ENCODE measurements at places on chromosomes 13 and 19.

DNA sequence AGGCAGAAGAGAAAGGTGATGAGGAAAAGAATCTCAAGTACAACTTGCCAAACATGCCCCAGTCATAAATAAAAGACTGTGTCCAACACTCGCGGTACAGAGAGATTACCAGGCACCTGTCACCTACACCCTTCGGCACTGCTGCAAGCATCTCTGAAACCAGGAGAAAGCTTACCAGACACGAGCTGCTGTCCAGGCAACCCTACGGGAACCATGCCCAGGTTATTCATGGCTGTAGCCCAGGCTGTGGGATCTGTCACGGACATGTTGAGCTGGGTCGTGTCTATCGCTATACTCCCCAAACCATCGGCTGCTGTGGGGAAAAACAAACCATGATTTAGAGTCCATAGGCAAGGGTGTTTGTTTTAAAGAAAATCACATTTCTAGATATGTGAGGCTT is 375.0 kb downstream of the ENOX1 start:
- DNase-seq = no peak

GRCh38 chr13:76967031-76967430 is 18.7 kb downstream of the ACOD1 start:
- DNase-seq = no peak

DNA sequence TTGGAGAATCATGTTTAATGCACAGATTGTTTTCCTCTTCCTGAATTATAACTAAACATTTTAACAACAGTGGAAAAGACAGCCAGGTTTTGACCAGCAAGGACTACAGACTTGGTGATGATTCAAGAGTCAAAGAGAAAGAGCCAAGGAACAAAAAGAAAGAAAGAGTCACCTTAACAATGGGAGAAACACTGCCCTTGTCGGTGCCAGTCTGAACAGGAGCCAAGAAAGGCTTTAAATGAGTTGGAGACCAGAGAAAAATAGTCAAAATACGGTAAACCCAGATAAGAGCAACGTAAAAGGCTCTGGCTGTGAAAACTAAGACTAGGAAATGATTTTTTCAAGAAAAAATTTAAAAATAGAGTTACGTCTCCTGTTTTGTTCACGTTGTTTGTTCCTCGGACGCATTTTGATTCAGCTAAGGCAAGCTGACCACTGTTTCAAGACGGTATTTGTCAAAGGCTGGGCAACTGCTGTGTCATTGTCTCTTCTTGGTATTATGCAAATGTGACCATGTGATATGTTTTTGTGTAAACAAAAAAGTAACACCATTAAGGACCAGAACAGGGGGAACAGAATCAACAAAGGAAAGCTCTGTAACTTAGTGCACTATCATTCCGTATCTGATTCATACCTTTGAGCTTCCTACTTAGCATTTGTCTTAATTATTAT is 634.5 kb downstream of the LIG4 start:
- no peak for DNase-seq

GRCh38 chr19:31220540-31220939 is 128.7 kb downstream of the TSHZ3 start:
- no peak for DNase-seq

GRCh38 chr19:17938092-17938845 is 5.5 kb downstream of the CCDC124 start:
- DNase-seq = peak; percentile 72

- DNase-seq = no peak
These were observed 1.7 kb downstream of the KLF5 start for GRCh38 chr13:73060251-73061160.

DNA sequence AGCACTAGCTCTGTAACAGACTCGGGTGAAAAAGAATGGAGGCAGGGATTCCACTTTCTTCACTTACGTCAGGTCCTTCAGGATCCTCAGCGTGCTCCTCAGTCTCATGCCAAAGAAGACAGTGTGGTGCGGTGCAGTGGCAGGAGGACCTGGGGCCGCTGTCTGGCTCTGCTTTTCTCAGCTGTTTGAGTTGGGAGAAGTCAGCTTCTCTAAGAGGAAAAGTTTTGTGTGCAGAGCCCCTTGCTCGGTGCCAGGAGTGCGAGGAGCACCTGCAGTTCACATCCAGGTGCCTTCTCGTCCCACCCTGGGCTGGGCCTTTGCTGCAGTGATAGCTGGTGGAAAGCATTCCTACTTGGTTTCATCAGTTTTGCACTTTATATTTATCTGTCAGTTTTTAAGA is 77.9 kb upstream of the TEX29 start:
- DNase-seq = no peak

GRCh38 chr13:98182153-98182552 is 5.1 kb upstream of the RNF113B start:
- DNase-seq = no peak

GRCh38 chr13:96794669-96795068 is 199.6 kb downstream of the OXGR1 start:
- DNase-seq = no peak
